ENCODE measurements at places on chromosomes 3 and 15. TPM values are rescaled to one million over a fixed set of nuclear protein-coding genes. Genes with fewer than 3 reads are reported as not detected.

DNA sequence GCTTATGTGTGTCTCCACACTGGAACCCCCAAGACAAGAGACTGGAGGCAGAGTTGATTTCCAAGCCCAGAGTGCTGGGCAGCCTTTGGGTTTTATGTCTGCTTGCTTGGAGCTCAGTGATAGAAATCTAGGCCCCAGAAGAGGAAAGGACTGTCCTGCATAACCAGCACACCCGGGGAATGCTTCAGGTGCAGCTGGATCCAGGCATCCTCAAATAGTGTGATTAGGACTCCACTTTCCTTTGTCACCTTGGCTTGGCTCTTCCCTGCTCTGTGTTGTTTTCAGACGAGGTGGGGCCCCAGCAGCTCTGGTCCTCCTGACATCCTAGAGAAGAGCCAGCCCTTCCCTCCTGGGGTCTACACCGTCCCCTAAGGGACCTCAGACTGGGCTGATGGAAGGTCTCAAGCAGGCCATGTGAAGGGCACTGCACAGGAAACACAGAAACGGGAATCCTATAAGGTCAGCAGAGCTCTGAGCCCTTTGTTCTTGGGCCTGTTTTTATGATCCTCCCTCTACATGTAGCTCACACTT lies 143.7 kb downstream of the TJP1 start:
- no peak overlapping the region for H3K4me3 ChIP-seq
- H3K36me3 ChIP-seq = no peaks in the 10 kb centered on the region
- no peak for DNase-seq
- no peak overlapping the region for H3K27ac ChIP-seq

DNA sequence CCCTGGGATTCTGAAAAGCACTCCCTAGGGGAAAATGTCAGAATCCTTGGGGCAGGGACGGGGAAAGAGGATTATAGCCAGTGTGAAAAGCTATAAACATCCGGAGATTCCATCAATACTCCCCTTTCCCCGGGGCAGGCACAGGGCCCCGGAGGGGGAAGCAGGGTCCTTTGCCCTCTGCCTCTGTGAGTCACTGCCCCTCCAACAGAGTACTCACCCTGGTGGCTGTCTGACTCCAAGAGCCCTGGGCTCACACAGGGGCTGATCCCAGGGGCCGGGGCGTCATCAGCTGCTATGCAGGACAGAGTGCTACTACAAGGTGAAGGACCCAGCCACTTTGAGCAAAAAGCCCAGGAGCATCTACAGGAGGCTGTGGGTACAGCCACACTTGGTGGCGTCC lies 133.0 kb upstream of the PRR20G start:
- no peaks in the 10 kb centered on the region for H3K27me3 ChIP-seq
- H3K36me3 ChIP-seq = no peaks in the 10 kb centered on the region
- no peak overlapping the region for H3K4me3 ChIP-seq
- H3K4me1 ChIP-seq = no peaks in the 10 kb centered on the region

GRCh38 chr3:131361464-131362421 lies 19.8 kb upstream of the NUDT16 start:
- no peaks in the 10 kb centered on the region for H3K27me3 ChIP-seq
- H3K4me1 ChIP-seq = no peaks in the 10 kb centered on the region
- H3K4me3 ChIP-seq = peak overlapping the region; percentile 56
- no peaks in the 10 kb centered on the region for H3K36me3 ChIP-seq
- DNase-seq = peak; percentile 91

GRCh38 chr15:67100124-67100791 lies 34.9 kb downstream of the SMAD3 start:
- peaks cover 12% of the 10 kb centered on the region for H3K4me1 ChIP-seq
- H3K27ac ChIP-seq = no peak overlapping the region
- DNase-seq = no peak
- no peaks in the 10 kb centered on the region for H3K36me3 ChIP-seq
- no peak overlapping the region for H3K4me3 ChIP-seq

GRCh38 chr3:137770835-137771399 lies 6.8 kb downstream of the SOX14 start:
- no peaks in the 10 kb centered on the region for H3K36me3 ChIP-seq
- no peak for DNase-seq
- no peaks in the 10 kb centered on the region for H3K4me1 ChIP-seq
- no peak overlapping the region for H3K27ac ChIP-seq
- peak overlapping the region; percentile 4 for H3K4me3 ChIP-seq

GRCh38 chr3:48058091-48058490 lies 41.9 kb upstream of the MAP4 start:
- no peak overlapping the region for H3K4me3 ChIP-seq

DNA sequence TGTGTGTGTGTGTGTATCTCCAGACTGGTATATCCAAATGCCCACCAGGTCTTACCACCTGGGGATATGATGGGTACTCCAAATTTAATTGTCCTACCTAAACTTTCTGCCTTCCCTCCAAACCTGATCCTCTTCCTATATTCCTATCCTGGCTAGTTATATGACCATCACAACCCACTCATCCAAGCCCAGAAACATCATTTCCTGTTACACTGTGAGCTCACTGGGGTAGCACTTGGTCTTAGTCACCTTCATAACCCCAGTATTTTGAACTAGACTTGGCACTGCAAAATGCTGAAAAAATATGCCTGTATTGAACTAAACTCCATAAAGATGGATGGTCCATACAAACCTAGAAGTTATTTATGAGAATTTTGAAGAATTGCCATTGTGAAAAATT lies 178.8 kb upstream of the EIF1B start:
- H3K27ac ChIP-seq = no peak overlapping the region
- no peak for DNase-seq
- no peak overlapping the region for H3K4me3 ChIP-seq
- H3K36me3 ChIP-seq = no peaks in the 10 kb centered on the region

DNA sequence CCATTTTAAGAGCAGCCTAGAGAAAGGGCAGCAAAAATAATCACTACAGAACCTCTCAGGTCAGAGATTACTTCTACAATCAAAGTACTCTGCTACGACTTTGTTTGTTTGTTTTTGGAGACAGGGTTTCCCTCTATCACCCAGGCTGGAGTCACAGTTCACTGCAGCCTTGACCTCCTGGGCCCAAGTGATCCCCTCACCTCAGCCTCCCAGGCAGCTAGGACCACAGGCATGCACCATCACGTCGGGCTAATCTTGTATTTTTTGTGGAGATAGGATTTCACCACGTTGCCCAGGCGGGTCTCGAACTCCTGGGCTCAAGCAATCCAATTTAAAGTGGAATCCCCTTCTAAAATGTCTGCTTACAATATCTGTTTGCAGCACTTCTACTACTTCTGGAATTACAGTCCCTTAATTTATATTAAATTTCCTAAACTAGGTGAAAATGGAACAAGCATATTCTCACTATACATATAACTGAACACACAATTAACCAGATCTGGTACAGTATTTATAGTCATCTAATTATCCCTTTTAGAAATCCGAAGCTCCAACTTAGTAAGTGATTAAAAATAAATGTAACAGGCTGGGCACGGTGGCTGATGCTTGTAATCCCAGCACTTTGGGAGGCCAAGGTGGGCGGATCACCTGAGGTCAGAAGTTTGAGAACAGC lies 4.4 kb downstream of the UACA start:
- H3K27me3 ChIP-seq = no peaks in the 10 kb centered on the region
- peak overlapping the region; percentile 59 for H3K27ac ChIP-seq
- H3K36me3 ChIP-seq = no peaks in the 10 kb centered on the region
- DNase-seq = no peak

DNA sequence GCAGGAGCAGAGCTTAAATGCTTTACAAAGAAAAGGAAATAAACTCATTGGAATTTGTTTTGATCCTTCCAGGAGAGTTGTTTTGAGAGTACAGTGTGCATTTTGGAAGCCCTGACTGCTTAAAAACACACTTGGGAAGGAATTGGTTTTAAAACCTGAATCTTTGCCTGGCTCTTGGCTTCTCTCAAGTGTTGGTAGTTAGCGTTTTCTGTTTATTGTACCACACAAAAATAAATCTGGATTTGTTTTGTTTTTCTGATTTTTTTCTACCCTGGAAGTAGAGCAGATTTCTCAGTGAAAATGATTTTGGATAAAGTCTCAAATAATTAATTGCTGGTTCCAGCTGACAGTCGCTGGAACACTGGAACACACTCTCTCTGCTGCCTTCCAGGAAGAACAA lies 90.6 kb downstream of the CHST2 start:
- H3K36me3 ChIP-seq = no peaks in the 10 kb centered on the region
- H3K27ac ChIP-seq = no peak overlapping the region
- no peak for DNase-seq

- no peaks in the 10 kb centered on the region for H3K36me3 ChIP-seq
- H3K4me1 ChIP-seq = no peaks in the 10 kb centered on the region
- no peak for DNase-seq
- H3K4me3 ChIP-seq = no peak overlapping the region
These were observed 121.7 kb downstream of the EDEM1 start for GRCh38 chr3:5309171-5309570.

DNA sequence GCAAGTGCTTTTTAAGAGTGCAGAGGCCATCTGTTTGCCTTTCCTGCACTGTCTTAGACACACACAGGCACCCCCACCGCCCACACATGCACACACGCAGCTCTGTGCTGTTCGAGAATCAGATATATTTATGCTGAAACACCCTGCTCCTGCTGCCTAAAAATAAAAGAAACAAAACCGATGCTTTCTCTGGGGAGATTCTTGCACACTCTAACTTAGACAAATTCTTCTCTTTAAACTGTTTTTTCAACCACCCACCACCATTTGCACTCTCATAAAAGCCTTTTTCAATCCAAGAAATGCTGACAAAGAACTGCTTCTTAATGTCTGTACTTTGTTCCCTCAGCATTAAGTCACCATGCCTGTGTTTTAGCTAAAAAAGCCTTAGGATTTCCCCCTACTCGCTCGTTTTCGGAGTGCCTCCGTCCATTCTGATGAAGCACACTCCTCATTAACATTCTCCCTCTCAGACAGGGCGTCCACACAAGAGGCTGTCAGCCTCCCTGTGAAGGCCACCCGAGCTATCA lies 26.2 kb downstream of the SLC12A8 start:
- no peak overlapping the region for H3K27ac ChIP-seq
- no peaks in the 10 kb centered on the region for H3K27me3 ChIP-seq
- H3K4me3 ChIP-seq = no peak overlapping the region
- H3K4me1 ChIP-seq = no peaks in the 10 kb centered on the region
- no peak for DNase-seq
- H3K36me3 ChIP-seq = no peaks in the 10 kb centered on the region

DNA sequence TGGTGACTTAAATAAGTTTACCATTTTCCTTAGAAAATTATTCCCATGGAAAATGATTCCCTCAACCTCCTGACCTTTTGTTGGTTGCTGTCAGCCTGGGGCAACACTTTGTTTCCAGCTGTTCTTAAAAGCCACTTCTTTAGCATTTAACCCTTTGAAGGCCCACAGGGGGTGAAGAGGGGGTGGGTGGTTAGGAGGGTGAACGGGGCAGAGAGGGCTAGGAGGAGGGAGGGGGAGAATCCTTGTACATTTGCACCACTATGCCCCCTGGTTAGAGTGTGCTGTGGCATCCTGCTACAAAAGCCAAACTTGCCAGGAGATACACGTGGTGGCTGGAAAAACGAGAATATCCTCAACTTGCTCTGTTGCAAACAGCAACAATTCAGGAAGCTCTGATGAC lies 273.2 kb upstream of the RGMA start:
- no peak for DNase-seq
- H3K27ac ChIP-seq = no peak overlapping the region
- H3K4me3 ChIP-seq = no peak overlapping the region
- H3K4me1 ChIP-seq = no peaks in the 10 kb centered on the region
- H3K27me3 ChIP-seq = no peaks in the 10 kb centered on the region
- H3K36me3 ChIP-seq = no peaks in the 10 kb centered on the region

DNA sequence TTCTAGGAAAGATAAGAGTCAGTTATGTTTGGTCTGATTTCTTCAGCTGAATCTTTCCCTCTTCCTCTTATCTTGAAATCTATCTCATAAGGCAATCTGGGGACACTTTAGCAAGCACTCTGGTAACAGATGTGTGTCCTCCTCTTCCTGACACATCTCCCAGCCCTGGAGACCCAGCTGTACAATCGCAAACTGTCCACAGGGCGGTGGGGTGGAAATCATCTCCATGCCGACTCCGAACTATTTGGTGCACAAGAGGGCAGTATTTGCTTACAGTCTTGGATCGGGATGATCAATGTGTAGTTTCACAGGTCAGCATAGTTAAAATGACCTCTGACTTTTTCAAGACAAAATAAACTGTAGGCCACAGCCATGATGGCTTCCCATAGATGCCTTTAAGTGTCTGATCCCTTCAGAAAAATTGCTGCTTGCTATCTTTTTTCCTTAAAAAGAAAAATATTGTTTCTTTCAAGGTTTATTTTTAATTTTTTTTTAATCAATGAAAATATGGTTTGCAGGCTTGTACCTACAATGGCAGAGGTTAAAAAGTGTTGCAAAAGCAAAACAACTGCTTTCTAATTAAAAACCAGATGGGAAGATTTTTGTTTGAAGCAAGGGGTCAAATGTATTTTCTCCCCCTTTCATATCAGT lies 17.7 kb downstream of the EEFSEC start:
- no peaks in the 10 kb centered on the region for H3K4me1 ChIP-seq
- no peaks in the 10 kb centered on the region for H3K27me3 ChIP-seq
- no peaks in the 10 kb centered on the region for H3K36me3 ChIP-seq
- H3K27ac ChIP-seq = no peak overlapping the region

GRCh38 chr3:138928727-138929372 lies 18.1 kb downstream of the FOXL2 start:
- no peak overlapping the region for H3K27ac ChIP-seq
- H3K27me3 ChIP-seq = no peaks in the 10 kb centered on the region
- no peaks in the 10 kb centered on the region for H3K4me1 ChIP-seq
- H3K4me3 ChIP-seq = no peak overlapping the region

GRCh38 chr3:43291546-43291945 lies 5.2 kb downstream of the SNRK start:
- no peak for DNase-seq
- H3K27ac ChIP-seq = no peak overlapping the region
- no peaks in the 10 kb centered on the region for H3K36me3 ChIP-seq
- H3K4me1 ChIP-seq = peaks cover 9% of the 10 kb centered on the region

DNA sequence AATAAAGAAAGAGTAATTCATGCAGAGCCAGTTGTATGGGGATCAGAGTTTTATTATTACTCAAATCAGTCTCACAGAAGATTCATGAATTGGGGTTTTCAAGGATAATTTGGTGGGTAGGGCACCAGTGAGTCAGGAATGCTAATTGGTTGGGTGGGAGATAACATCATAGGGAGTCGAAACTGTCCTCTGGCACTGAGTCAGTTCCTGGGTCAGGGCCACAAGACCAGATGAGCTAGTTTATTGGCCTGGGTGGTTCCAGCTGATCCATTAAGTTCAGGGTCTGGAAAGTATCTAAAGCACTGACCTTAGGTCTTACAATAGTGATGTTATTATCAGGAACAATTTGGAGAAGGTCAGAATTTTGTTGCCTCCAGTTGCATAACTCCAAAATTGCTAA lies 998.6 kb upstream of the EPHA6 start:
- no peaks in the 10 kb centered on the region for H3K4me1 ChIP-seq
- no peak overlapping the region for H3K4me3 ChIP-seq
- no peak for DNase-seq
- no peaks in the 10 kb centered on the region for H3K27me3 ChIP-seq

Gene SCAANT1
- total RNA-seq = not detected

Gene STARD9
- total RNA-seq = 38.7 TPM

Gene ARGFX
- total RNA-seq = not detected

Gene NEDD4
- 42.6 TPM for total RNA-seq

Gene CA12
- total RNA-seq = 29.7 TPM
